ENCODE measurements at places on chromosomes 2 and 18. TPM values are rescaled to one million over a fixed set of nuclear protein-coding genes. Genes with fewer than 3 reads are reported as not detected.

GRCh38 chr18:44943311-44943881 lies 262.7 kb downstream of the SETBP1 start:
- DNase-seq, result no peak

GRCh38 chr2:184527058-184527457 lies 71.3 kb upstream of the ZNF804A start:
- DNase-seq, result no peak

DNA sequence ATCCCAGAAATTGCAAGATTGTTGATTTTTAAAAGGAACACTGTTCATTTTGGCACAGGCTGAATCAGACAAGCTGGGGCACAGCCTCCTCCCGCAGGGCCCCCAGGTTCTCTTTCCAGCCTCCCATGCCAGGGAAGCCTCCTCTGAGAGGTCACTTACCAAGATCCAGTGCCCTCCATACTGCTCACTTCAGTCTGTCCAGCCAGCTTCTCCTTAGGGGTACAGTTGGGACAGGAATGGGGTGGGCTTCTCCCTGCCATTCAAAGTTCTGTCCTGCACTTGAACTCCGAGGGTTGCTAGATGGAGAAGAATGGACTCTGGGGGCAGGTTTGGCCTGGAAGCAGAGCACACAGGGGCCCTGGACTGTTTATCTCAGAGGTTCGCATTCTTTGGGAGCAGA lies 7.5 kb upstream of the CYP26B1 start:
- no peak for DNase-seq

DNA sequence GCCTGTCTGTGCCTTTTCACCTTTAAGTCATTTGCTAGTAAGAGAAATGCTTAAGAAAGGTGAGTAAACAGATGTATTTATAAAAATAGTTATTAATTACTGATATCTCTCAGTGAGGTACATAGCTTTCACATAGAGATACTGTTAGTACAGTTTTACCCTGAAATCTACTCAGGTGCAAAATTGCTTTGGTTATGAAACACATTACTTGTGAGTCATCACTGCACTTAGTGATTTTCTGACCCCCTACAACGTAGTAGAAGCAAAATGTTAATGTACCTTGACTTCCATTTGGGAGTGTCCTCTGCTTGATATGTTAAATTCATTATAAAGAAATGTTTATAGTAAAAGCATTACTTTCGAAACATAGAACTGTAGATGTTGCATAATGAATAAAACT lies 6.5 kb downstream of the GLS start:
- DNase-seq, result no peak

Gene CLEC4F
- not detected for total RNA-seq

Gene ASTL
- 0.84 TPM for total RNA-seq

Measured in omental fat pad (tissue), 4 donors.